ENCODE measurements at places on chromosomes 5 and 9. TPM values are rescaled to one million over a fixed set of nuclear protein-coding genes. Genes with fewer than 3 reads are reported as not detected.
A peak's percentile ranks its signal among the peaks of the same experiment; 100 is the strongest.

The SLC34A1 gene
- not detected for total RNA-seq

GRCh38 chr9:92378865-92379560, 25.4 kb downstream of the OGN start:
- no peak for DNase-seq

- DNase-seq: no peak
Observed at GRCh38 chr5:160272264-160272663, 40.1 kb downstream of the CCNJL start.

DNA sequence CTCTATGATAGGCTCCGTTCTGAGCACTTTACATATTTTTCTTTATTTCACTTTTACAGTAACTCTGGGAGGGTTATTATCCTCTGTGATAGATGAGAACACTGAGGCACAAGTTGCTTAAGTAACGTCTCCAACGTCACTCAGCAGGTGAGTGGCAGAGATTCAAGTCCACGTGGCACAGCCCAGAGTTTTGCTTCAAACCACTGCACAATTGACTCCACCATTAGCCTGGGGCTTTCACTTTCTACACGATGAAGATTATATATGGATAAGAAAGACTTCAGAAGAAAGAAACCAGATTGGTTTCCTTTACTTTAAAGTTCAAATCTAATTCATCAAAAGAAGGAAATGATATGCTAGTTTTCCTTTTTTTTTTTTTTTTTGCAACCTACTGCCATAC, 245.9 kb downstream of the SYK start:
- no peak for DNase-seq

DNA sequence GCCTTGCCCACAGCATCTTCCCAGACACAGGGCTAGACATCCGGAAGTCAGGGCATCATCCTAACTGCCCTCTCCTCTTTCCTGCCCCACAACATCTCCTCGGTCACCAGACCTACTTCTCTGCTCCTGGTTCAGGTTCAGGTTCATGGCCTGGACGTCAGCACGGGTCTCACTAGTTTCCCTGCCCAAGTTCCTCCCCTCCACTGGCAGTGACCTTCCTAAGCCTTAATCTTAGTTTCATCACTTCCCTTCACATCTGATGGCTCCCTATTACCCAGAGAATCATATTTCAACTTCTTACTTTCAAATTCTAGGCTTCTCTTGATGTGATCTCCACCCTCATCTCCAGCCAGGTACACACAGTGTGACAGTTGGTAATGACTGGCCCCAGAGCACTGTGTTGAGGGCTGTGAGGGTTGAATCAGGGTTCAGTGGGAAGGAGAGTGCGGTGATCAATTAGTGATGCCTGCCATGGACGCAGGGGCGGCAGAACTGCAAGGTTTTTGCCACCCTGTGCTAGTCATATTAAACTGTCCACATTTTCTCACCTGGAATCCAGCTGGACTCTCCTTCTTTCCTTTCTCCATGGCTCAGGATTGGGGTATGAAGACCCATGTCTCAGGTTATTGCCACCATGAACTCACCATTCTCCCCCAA, 34.3 kb upstream of the CRB2 start:
- DNase-seq: no peak

- no peak for DNase-seq
Observed at GRCh38 chr5:154570572-154571324, 92.7 kb upstream of the HAND1 start.

- DNase-seq: no peak
Observed at GRCh38 chr5:56415356-56415765, 182.2 kb upstream of the ANKRD55 start.

DNA sequence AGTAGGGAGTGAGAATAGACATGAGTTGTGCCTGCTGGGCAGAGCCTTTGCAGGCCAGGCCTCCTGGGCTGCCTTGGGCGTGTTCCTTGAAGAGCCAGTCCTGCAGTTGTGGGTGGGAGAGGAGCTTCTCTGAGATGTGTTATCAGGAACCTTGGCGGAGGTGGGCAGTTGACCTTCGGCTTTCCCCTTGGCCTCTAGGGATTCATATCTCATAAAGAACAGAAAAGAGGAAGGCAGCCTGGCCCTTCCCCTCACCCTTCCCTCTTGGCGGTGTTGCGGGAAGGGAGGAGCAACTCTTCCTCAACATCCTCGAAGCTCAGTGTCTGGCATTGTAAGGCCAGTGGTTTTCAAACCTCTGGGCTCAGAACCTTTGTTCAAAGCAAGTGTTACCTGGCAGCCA, 59.2 kb downstream of the DAPK1 start:
- no peak for DNase-seq

GRCh38 chr5:13505326-13505725, 439.2 kb downstream of the DNAH5 start:
- DNase-seq: no peak

DNA sequence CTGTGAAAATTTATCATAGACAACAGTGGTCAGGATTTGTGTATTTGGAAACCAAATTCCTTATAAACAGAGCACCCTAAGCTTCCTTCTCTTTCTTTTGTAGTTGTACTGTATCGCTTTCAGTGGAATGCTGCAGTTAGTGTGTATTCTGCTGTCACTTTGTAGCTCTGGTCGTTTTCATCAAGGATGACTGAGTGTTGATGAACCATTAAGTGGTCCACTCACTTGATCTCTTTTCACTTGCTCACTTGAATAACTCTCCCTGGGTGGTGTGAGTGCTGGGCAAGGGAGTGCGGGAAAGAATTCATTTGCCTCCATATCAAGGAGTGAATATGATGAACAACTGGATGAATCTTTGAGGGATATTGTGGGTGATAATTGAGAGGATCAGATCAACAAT, 1225.7 kb upstream of the WWC1 start:
- no peak for DNase-seq

DNA sequence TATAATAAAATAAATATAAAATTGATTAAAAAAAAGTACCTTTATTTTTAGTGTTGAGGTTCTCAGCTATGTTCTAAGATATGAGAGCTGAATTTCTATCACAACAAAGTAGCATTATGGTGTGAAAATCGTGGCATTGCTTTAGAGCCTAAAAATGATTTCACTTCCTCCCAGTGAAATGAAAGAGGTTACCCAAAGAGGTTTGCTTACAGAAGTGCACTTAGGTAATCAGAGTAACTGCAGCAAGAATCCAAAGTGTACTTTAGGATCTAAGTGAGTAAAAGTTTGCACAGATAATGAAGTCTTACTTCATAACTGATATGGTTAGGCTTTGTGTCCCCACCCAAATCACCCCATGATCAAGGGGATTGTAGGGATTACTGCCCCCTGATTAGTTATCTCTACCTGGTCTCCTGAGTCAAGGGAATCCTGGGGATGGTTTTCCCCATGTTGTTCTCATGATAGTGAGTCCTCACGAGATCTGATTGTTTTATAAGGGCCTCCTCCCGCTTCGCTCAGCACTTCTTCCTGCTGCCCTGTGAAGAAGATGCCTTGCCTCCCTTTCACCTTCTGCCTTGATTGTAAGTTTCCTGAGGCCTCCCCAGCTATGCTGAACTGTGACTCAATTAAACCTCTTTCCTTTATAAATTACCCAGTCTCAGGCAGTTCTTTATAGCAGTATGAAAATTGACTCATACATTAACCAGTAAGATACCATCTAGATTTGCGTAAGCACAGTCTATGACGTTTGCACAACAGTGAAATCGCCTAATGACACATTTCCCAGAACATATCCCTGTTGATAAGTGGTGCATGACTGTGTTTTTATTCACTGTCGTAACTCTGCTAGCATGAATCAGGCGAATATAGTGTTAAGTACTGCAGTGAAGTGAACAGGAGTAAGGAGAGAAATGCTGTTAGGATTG, 40.3 kb upstream of the LRRC70 start:
- DNase-seq: no peak

DNA sequence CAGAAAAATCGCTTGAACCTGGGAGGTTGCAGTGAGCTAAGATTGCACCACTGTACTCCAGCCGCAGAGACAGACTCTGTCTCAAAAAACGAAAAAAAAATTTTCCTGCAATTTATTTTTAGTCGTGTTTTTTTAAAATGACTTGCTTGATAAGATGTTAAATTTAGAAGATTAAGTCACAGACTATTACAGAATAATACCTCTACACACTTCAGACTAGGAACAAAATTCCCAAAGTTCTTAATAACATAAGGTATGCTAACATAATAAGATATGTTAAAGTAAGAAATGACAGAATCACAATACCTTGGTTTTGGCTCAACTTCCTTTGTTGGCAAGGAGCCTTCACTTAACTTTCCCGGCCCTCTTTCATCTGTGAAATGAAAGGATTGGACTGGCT, 59.5 kb upstream of the NPR3 start:
- DNase-seq: no peak

- no peak for DNase-seq
Observed at GRCh38 chr9:137075275-137075775, 2.0 kb upstream of the UAP1L1 start.

DNA sequence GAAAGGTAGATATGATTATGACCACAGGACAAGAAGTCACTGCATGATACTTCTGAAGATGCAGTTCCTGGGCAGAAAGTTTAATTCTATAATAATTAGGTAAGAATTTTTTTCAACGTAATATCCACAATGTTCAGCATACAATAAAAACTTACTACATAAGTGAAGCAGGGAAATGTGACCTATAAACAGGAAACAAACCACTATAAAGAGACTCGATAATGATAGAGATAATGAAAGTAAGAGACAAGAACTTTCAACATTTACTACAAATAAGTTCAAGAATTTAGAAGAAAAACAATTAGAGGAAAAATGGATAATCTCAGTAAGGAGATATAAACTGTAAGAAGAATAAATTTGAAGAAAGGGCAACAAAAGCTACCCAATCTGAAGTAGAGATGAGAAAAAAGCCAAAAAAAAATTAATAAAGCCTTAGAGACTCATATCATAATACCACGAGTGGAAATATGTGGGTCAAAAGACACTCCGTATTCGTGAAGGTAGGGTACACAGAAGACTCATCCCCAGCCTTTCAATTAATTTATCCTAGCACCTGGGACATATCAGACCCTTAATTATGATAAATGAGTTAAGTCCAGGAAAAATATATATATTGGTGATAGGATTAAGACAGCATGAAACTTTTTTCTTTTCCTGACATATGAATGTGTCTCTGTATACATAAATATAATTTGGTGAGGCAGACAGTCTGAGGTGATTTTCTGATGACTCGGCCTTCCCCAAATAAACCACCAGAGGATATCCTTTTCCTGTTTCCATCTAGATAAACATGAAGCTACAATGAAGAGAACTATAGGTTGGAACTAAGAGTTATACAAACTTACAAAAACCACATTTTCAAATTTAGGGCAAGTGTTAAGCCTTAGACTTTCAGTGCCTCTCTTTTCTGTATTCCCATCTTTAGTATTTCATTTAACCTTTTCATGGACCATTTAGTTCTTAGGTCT, 120.4 kb downstream of the RAPGEF6 start:
- no peak for DNase-seq

- no peak for DNase-seq
Observed at GRCh38 chr5:138139781-138140090, 508 bp upstream of the NME5 start.

The PCDHA9 gene
- total RNA-seq: 0.03 TPM

DNA sequence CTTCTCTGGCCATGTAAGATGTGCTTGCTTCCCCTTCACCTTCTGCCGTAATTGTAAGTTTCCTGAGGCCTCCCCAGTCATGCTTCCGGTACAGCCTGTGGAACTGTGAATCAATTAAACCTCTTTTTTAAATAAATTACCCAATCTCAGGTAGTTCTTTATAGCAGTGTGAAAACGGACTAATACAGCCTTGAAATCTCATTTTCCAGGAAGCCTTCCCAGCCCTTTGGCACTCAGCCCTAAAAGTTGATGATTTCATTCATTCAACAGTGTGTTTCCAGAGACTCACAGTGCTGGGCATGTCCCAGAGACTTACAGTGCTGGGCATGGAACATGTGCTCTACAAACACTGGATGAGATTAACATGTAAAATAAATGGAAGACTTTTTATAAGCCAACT, 135.8 kb downstream of the DCP2 start:
- no peak for DNase-seq

- no peak for DNase-seq
Observed at GRCh38 chr9:109399258-109399767, 78.5 kb upstream of the EPB41L4B start.

- peak; percentile 89 for DNase-seq
Observed at GRCh38 chr9:126327006-126327713, 531 bp downstream of the MVB12B start.

DNA sequence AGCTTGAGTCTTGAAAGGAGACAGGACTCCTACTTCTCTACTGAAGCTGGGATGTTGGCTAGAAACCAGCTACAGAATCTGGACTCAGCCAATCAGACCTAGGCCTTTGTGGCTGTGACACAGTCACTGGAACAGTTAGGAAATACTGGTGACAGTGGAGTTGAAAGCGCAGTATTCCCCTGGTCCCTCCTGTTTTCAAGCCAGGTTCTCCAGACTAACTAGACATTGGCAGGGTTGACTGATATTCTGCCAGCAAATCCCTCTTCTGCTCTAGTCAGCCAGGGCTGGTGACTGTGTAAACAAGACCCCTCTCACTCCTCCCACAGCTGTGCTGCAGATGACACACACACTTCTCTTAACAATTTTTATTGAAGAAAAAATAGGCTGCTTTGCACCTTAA, 8.7 kb downstream of the SHROOM1 start:
- DNase-seq: no peak

The ORM2 gene
- total RNA-seq: 2.2 TPM

The GLRA1 gene
- not detected for total RNA-seq

- no peak for DNase-seq
Observed at GRCh38 chr5:112308608-112309007, 110.5 kb downstream of the EPB41L4A start.

GRCh38 chr5:53575101-53575500, 14.7 kb downstream of the NDUFS4 start:
- no peak for DNase-seq

GRCh38 chr5:122921826-122922225, 76.4 kb downstream of the SNX24 start:
- peak; percentile 26 for DNase-seq

- no peak for DNase-seq
Observed at GRCh38 chr5:55711507-55712022, 559 bp downstream of the SLC38A9 start.

- DNase-seq: no peak
Observed at GRCh38 chr9:108569624-108570023, 286.2 kb downstream of the ACTL7B start.

The CCDC192 gene
- total RNA-seq: 1.1 TPM
